WERI-Rb-1 (cell line): ENCODE measurements at places on chromosomes 1 and 21.

- peak; percentile 73 for DNase-seq
Measured at GRCh38 chr1:115408533-115408932, 70.5 kb upstream of the NGF start.

DNA sequence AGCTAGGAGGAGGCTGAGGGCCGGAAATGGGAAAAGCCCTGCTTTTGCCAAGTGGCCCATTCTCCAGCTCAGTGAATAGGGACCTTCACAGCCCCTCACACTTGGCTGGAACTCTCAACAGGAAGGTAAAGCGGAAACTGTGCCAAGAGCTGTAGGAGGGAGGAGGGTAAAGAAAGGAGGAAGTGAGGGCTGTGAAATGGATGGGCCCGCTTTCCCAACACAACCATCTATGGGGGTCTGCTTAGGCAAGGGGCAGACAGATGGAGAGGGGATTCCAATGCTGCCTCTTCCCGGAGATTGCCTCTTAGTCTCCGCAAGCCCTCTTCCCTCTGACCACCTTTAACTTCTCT, 5.2 kb downstream of the INKA2 start:
- no peak for DNase-seq

DNA sequence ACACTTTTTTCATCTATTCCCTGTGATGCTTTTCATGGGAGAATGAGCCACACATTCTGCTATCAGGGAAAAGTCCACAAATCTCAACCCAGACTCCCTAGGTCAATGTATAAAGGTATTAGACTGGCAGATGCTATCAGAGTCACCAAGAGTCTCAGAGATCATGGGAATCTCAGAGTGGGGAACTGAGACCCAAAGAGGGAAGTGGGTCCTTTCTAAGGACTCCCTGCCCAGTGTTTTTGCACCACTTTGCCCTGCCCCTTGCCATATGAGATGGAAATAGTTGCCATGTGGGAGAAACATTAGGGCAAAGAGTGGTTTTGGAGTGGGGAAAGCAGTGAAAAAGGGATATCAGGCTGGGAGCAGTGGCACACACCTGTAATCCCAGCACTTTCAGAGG, 19.1 kb upstream of the AZIN2 start:
- DNase-seq: no peak

GRCh38 chr1:203440771-203441170, 34.8 kb upstream of the PRELP start:
- DNase-seq: peak; percentile 89

GRCh38 chr1:19010503-19010902, 54.0 kb upstream of the IFFO2 start:
- DNase-seq: no peak

DNA sequence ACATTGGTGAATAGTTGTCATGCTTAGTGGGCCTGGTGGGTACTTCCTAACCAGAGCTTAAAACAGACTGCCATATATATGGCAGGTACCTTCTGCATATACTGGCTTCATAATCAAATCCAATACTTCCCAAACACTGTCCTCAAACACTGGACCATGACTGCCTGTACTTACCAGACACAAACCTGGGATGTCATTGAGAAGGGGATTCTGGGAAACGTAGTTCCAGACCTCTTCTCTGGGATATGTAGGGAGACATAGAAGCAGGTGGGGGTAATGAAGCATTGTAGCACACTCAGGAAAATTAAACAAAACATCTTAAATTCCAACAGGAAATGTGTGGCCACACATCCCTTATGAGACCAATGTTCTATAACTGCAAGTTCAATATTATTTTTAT, 76.5 kb upstream of the ADAMTS5 start:
- no peak for DNase-seq

DNA sequence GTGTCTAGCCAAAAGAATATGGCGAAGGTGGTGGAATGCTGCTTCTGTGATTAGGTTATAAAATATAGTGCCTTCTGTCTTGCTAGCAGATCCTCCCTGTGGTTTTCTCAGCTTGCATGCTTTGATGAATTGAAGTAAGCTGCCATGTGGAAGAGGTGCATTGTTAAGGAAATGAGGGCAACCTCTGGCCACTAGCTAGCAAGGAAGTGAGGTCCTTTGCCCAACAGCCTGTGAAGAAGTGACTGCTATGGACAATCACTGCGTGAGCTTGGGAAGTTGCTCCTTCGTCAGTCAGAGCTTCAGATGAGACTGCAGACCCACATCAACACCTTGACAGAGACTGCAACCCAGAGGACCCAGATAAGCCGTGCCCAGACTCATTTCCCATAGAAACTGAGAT, 109.4 kb downstream of the GIPC2 start:
- DNase-seq: no peak

DNA sequence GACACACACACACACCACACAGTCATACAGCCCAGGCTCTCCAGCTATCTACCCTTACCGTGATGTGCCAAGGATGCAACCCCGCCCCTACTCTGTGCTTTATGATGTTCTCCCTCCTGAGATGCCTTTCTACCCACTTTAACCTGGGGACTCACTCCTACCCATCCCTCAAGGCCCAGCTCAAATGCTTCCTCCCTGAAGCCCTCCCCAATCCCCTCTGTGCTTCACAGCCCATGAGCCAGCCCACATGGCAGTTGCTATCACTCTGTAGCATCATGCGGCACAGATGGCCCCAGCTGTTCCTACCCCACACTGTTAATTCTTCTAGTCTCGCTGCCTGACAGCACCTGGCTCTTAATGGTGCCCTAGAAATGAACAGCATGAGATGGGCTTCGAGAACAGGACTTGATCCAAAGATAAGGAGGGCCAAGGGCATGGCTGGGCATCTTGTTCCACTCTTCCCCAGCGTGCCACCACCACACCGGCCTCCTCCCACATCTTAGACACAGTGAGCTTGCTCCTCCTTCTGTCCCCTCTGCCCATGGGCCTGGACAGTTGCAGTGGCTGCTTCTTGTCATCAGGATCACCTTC, 109.8 kb downstream of the GLIS1 start:
- DNase-seq: peak; percentile 35

DNA sequence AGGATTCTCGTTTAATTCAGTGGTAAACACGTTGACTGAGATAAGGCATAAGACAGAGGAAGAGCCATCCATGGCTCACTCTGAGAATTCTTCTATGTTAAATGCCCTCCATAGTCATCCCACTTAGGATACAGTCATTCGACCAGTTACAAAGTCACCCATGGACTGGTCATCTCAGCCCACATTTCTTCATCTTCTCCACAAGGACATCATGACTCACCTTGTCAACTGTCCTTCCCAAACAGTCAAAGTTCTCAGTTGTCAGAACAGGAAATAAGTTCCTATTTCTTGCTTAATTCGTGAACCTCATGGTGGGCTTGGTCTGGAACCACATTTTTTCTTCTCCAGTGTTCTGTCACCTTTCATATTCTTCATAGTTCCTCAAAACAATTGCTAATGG, 133.2 kb downstream of the TGFB2 start:
- no peak for DNase-seq

- DNase-seq: no peak
Measured at GRCh38 chr1:69246710-69247109, 321.0 kb upstream of the LRRC7 start.

DNA sequence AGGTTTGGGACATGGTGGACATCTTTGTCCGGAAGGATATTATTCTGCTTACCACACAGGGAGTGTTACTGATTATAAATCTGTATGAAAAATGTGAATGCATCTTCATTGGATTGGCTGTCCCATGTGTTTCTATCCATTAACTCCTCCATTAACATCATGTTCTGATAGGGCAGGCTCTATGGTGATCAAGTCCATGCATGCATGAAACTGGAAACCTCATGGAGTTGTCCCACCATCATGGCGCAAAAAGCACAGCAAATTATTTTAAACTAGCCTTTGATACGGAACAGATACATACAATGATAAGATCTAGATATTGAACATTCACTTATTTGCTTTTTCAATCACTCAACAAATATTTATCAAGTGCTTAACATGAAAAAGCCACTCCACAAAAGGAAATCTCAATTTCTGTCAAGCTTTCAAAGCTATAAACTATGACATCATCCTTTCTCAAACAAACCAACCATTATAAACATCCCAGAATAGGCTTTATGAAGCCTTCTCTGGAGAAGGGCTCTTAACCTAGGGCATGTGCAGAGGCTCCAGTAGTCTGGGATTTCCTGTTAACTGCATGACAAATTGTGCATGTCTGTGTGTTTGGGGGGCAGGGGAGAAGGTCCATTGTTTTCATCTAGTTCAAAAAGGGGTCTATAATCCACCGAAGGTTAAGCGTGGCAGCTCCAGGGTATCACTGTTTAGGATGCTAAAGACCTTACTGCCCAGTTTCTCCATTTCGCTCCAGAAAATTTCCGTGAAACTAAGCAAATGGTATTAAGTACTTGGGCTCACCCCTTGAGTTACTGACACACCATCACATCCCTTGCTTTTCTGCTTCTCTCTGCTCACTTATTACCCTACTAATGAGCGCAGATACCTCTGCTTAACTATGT, 46.1 kb downstream of the ADAMTS1 start:
- no peak for DNase-seq

DNA sequence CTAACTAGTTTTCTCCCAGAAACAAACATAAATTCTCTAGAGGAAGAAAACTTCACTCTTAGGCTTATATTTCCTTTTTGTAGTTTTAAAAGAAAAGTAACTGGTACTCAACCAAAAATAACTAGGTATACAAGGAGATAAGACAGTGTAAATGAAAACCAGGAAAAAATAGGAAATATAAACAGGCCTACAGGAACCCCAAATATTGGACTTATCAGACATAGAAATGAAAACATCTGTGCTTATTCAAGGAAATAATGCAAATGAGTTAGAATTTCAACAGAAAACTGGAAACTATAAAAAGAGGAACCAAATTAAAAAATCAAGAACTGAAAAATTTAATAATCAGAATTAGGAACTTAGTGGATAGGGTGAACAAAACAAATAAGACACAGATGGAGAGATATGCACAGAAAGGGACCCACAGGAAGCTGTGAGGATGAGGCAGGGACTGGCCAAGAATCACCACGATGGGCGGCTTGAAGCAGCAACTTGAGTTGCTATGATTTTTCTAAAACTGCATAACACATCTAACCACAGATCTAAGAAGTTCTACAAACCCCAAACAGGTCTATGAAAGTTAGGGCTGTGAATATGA, 67.5 kb upstream of the ACTRT2 start:
- no peak for DNase-seq

DNA sequence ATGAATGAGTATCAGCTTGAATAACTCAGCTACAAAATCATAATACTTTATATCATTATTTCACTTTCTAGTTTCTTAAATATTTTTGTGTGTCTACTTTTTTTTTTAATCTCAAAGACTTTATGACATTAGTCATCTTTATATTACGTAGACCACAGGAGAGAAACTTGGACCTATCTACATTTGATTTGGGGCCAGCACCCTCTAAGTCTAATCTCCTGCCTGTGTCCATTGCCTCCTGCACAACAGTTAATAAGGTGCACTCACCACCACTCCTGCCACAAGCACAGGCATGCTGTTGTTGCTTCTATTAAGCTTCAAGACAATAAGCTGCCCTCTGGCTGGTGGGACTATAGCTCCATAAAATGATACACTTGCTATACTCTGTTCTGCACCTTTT, 70.4 kb downstream of the DIRAS3 start:
- no peak for DNase-seq

DNA sequence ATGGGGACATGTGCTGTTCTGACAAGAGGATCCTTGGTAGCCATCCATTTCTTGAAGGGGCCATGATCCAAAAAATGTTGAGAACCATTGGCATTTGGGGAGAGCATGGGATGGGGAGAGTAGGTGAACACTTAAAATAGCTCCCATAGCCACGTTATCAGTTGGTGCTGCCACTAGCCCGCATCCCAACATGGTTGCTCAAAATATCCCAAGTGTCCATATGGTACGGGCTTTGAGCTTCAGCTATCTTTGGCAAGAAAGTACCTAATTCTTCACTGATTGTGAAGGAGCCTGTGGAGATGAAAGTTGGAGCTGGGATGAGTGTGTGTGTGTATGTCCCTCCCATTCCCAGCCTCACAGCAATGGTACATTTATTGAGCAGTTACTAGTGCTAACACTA, 3.1 kb upstream of the ZNF648 start:
- DNase-seq: no peak

GRCh38 chr21:36765229-36765628, 66.3 kb downstream of the SIM2 start:
- DNase-seq: no peak

DNA sequence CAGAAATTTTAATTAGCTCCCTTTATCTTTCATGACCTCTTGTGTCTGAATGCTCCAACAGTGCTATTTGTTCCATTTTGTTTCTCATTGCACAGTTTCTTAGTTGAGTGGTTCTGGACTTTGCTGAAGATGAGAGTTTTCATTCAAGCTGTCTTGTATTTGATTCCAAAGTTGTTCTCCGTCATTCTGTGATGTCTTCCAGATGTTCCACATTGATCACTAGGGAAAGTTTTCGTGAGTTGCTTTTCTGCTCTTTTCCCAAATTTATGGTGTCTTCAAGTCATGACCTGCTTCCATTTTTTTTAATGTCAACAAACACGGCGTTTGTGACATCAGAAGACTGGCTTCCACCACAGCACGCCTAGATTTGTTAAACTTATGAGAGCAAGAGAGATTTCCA, 575.5 kb downstream of the MRPL39 start:
- DNase-seq: no peak

DNA sequence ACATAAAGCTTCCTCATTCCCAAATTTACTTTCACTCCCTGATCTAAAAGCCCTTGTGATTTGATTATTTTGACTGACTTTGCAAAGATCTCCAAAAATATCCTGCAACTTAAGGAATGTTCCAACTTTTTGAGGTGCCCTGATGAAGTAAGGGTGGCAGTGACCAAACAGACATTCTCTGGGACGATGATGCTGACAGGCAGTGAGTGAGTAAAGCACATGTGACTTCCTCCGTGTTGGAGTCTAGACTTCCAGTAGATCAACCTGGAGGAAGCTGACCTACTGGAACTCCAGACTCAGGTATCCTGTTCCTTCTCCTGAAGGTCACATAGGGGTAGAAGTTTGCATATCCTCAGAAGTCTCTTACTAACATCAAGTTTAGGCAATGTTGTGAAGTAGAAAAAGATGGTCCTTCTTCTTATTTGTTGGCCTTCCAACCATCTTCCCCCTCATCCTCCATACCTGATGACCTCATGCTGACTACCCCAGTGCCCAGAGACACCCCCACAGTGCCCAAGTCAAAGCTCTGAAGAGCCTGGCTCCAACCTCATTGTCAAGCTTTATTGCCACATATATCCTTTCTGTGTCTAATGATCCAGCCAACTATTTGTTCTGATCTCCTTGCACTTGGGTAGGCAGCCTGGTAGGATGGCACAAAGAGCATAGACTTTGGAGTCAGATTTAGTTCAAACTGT, 16.0 kb downstream of the TNFSF4 start:
- DNase-seq: no peak

DNA sequence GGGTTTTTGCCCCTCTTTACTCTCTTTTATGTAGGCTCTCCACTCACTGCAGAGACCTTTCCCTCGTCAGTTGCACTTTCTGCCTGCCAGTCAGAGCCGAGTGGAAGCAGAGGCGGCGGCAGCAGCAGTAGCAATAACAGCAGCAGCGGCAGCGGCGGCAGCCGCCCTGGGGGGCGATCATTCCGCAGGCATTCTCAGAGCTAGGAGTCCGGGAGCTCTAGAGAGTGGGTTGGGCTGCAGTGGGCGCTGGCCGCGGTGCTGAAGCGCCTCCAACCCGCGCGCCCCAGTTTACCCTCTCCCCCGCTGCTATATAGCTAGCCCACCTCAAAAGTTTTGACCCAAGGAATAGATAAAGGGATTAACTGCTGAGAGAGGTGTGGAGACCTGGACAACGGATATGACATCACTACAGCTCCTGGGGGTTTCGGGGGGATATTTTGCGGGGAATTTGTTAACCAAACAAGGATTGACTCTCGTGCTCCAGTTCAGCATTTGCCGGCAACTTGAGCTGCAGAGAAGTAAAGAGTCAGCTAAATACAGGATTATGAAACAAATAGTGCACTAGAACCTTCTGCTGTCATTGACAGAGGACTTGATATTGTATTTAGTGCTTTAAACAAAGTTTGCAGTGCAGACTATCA, at the start of gene OLFM3:
Gene OLFM3 (minus strand): TSS at position 102 of the 641 bp plus-strand sequence.
- peak; percentile 14 for DNase-seq
